GM20000 (cell line): ENCODE measurements at places on chromosomes 2 and 18.

GRCh38 chr18:65016631-65017371, 734.0 kb upstream of the CDH7 start:
- DNase-seq = no peak

DNA sequence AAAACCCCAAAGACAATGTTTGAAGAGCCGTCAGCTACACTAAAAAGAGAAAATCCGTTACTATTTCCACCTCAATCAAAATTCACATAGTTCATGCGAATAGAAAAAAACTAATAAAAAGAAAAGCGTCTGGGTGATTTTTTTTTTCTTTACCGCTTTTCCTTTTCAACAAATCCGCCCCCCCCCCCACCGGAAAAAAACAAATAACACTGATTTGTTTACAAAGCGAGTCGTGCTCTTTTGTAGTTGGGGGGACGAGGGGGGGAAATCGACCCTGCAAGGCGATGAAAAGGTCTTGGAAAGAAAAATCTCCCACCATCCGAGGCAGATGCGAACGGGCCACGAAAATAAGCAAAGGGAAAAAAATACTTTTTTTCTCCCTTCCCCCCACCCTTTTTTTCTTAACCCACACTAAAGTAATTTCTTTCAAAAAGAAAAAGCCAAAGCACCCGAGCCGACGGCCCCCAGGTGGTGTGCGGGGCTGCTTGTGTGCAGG, 638 bp downstream of the ZNF521 start:
- peak; percentile 28 for DNase-seq

GRCh38 chr18:38611036-38611964, 1045.7 kb upstream of the CELF4 start:
- peak; percentile 29 for DNase-seq

- no peak for DNase-seq
Observed at GRCh38 chr2:196383799-196384198, 212.4 kb upstream of the STK17B start.

GRCh38 chr2:98039085-98039756, 43.5 kb upstream of the TMEM131 start:
- no peak for DNase-seq

DNA sequence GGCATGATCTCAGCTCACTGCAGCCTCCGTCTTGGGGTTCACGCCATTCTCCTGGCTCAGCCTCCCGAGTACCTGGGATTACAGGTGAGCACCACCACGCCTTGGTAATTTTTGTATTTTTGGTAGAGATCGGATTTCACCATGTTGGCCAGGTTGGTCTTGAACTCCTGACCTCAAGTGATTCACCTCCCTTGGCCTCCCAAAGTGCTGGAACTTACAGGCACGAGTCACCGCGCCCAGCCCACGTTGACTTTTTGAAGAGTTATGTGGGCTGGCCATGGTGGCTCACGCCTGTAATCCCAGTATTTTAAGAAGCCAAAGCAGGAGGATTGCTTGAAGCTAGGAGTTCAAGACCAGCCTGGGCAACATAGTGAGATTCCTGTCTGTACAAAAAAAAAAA, 20.8 kb downstream of the CCL20 start:
- no peak for DNase-seq

DNA sequence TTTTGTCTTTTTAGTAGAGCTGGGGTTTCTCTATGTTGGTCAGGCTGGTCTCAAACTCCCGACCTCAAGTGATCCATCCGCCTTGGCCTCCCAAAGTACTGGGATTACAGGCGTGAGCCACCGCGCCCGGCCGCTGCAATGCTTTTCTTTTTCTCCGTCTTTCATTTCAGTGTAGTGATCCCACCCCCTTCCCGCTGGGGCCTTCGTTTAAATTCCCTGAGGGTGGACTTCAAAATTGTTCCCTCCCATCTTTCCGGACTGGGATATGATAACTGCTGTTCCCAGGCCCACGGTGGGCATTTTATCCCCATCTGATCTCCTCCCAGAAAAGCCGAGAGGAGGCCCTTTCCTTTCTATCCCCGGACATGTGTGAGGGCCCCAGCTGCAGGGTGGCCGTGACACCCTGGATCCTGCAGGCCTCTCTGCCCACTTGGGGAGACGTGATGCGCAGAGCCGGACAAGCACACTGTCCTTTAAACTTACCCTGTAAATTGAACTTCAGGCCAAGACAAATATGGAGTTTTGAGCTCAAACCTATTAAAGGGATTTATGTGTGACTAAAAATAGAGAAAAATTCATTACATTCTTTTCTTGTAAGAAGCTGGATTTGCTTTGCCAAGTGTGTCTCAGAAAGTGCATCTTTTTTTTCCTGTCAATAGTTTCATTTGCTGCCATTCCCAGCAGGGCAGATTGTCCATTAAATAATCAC, 54.5 kb upstream of the AFF3 start:
- no peak for DNase-seq

- no peak for DNase-seq
Observed at GRCh38 chr2:238226698-238227586, 12.9 kb downstream of the HES6 start.

DNA sequence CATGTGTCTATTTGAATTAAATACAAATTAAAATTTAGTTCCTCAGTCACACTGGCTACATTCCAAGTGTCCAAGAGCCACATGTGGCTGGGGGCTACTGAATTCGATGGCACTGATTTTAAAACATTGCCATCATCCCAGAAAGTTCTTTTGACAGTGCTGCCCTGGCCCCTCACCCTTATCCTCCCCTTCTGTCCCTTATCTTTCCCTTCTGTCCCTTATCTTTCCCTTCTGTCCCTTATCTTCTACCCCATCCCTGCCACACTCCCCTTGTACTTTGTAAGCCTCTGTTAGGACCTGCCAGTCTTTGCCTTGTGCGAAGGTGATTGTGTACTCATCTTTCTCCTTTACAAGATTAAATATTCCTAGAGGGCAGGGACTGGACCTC, 85.2 kb downstream of the DNMT3A start:
- DNase-seq = no peak

- DNase-seq = no peak
Observed at GRCh38 chr2:205024822-205025518, 479.7 kb downstream of the PARD3B start.

DNA sequence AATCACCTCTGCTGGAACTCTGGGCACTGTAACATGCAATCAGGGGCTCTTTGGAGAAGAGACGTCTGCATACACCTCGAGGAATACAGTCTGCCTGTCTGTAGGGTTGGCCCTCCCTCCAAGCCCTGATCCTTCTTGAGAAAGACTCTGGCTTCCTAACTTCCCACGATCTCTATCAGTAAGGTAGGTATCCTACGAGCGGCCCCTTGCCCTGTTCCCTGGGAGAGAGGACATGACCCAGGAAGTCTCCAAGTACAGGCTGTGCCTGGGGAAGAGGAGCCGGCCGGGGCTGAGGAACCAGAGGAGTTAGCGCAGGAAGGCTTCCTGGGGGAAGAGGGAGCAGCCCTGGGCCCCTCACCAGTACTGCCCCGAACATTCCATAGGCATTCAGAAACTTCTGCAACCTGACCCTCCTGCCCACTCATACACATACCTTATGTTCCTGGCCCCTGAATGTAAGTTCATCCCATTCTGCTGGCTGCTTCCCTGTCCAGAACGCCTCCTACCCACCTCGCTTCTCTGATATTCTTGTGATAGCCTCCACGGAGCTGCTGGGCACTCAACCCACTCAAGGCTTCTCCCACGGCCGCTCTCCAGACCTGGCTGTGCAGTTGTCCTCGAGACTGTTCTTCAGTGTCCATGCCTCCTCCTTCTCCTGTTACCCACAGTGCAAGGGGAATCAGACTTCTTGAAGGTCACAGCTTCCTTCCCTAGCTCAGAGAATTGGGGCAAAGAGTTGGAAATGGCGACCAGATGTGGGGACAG, 116.1 kb downstream of the CYP26B1 start:
- no peak for DNase-seq

DNA sequence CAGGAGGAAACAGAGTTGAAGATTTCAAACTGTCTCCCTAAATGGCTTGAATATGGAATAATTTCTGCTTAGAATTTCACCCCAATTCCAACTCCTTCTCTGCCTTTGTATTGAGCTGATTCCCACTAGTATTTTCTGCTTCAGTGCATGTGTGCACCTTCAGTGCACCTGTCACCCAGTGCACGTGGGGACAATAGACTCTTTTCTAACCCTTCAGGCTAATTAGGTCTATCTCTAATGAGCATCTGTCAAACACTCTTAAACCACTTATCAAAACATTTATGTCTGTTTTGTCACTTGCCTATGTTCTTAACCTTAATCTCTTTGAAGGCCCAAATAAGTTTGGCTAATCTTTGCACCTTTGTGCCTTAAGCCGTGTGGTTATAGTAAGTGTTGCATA, 232.0 kb upstream of the NETO1 start:
- DNase-seq = no peak

DNA sequence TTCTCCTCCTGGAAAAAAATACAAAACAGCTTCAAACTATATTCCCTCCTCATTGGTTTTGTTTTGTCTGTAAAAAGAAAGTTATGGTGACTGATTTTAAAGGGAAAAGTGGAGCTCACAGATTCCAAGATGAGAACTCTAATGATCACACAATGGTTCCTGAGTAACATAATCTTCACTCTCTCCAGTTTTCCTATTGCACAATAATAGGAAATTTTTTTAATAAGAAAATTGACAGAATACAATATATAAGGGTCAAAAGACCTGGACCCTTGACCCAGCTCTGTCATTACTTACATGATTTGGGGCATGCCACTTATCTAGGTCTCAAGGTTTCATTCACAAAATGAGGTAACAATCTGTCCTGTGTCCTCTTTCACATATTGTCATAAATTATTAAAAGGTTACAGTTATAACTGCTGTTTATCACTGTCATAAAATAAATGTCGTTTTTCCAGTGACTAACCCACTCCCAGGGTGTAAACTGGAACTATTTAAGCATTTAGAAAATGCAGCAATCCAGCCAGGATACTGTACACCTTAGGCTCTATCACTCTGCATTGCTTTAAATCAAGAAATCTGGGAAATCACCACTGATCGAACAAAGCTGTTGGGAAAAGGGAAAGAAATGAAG, 4.1 kb downstream of the MGAT4A start:
- DNase-seq = no peak

DNA sequence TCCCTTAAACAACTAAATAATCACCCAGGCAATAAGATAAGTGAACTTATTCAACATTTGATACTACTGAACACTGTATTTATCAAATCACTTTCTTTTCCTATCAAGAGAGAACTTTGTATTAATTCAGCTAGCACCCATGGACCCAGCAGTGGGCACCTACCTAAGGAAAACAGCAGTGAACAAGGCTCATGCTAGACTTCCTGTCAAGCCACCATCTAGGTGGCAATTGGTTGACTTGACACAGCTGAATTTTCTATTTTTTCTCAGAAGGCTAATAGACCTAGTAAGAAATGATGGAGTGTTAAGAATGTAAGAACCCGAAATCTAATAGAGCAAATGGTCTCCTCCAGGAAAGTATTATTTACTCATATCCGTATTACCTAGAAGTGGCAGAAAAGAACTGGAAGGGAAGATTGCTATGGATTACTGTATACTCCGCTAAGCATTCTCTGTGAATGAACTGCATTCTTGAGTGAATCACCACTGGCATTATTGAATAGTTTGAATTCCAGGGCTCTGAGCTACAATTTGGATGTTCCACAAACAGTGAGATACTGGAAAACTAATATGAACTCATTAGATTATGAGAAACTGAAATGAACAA, 988.2 kb upstream of the CDH2 start:
- DNase-seq = no peak

DNA sequence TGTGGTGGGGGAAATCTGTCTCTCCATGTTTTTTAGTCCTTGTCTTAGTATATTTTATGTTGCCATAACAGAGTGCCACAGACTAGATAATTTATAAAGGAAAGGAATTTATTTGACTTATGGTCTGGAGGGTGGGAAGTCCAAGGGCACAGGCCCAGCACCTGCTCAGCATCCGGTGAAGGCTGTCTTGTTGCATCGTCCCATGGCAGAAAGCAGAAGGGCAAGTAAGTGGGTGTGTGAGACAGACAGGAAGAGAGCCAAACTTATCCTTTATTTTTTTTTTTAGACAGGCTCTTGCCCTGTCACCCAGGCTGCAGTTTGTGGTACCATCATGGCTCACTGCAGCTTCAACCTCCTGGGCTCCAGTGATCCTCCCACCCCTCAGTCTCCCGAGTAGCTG, 98.1 kb downstream of the HS1BP3 start:
- DNase-seq = no peak

GRCh38 chr2:206832873-206833272, 67.5 kb downstream of the FASTKD2 start:
- DNase-seq = no peak

DNA sequence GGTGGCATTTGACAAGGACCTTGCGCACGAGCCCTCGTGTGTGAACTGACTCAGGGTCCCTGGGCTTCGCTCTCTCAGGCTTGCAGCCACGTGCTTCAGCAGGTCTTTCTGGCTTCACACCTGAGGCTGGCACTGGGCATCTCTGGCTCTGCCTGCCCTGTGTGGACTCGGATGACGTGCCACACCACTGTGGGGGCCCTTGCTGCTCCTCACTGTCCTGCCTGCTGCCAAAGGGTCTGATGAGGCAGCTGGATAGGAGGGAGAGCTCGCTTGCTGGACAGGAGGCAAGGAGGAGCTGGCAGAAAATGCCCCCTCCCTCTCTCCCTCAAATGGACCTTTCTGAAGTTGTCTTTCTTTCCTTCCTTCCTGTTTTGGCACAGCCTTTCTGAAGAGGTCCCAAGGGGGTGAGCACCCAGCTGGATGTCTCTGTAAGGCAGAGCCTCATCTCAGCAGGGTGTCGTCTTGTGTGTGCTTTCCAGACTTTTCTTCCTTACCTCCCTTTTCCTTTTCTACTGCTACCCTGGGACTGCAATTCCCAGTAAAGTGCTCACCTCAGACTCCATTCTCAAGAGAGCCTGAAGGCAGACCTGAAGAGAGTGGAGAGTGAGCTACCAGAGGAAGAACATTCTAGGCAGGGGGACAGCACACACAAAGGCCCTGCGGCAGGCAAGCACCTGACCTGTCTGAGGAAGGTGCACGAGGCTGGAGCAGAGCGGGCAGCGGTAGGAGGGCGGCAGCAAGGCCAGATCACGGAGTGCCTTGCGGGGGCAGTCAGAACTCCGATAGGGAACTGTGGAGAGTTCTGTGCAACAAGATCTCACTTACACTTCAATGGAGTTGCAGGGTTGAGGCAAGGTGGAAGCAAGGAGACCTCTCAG, 5.3 kb downstream of the PER2 start:
- DNase-seq = no peak

DNA sequence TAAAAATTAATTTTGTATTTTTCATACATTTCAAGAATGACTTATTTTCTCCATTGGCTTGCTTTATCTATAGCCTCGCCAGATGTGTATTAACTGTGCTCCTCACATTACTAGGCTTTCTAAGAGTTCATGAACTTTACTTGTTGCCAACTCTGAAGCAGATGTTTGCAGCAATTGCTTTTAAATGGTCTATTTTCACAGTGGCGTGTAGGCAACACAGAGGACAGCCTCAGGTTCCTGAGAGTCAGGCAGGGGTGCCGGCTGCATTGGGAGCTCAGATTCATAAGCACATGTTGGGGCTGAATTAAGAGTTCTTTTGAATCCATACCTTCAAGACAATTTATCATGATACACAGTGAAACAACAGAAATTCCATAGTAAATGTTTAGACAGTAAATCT, 179.2 kb upstream of the PXDN start:
- no peak for DNase-seq
